ENCODE measurements at places on chromosomes 5 and 9.

DNA sequence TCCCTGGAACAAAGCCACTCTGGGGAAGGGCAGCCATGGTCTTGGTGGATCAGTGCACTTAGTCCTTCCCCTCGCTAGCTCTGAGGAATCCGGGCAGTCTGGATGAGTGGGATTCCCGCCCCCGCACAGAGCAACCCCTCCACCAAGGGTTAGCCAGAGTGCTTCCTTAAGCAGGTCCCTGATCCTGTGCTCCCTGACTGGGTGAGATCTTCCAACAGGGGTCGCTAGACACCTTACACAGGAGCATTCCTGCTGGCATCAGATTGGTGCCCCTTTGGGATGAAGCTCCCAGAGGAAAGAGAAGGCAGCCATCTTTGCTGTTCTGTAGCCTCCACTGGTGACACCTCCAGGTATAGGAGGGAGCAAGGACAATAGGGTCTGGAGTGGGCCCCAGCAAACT is 228.8 kb downstream of the AP3B1 start:
- no peak overlapping the region for H3K4me3 ChIP-seq
- H3K27ac ChIP-seq = no peak overlapping the region
- no peaks in the 10 kb centered on the region for H3K36me3 ChIP-seq
- H3K4me1 ChIP-seq = no peaks in the 10 kb centered on the region

- DNase-seq = no peak
- H3K36me3 ChIP-seq = peaks cover 19% of the 10 kb centered on the region
- no peak overlapping the region for H3K4me3 ChIP-seq
- no peaks in the 10 kb centered on the region for H3K27me3 ChIP-seq
Observed at GRCh38 chr9:37921168-37921510, 17.2 kb upstream of the SLC25A51 start.

DNA sequence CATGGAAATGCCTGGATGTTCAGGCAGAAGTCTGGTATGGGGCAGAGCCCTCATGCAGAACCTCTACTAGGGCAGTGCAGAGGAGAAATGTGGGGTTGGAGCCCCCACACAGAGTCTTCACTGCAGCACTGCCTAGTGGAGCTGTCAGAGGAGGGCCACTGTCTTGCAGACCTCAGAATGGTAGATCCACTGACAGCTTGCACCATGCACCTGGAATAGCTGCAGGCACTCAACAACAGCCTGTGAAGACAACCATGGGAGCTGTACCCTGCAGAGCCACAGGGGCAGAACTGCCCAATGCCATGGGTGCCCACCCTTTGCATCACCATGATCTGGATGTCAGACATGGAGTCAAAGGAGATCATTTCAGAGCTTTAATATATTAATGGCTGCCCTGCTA is 36.9 kb downstream of the TRIP13 start:
- H3K27ac ChIP-seq = no peak overlapping the region
- no peak for DNase-seq
- H3K4me3 ChIP-seq = no peak overlapping the region

- peaks cover 2% of the 10 kb centered on the region for H3K27me3 ChIP-seq
- no peak overlapping the region for H3K27ac ChIP-seq
- H3K4me1 ChIP-seq = peaks cover 32% of the 10 kb centered on the region
- no peak for DNase-seq
- no peak overlapping the region for H3K4me3 ChIP-seq
Observed at GRCh38 chr5:178464431-178465048, 125.7 kb downstream of the COL23A1 start.

DNA sequence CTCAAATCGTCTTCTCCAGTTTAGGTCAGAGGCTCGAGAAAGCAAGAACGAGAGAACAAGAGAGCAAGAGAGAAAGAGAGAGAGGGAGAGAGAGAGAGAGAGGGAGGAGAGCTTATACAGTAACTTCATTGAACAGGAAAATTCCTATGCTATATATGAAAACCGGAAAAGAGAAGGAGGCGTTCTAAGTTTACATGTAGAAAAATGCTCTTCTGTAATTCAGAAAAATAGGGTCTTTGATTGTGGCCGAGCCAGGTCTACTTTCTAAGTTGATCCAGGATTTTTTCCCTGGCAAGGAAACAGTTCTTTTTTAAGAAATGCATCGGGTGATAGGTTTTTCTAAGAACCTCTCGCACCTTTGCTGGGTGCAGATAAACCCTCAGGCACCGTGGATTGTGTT is 29.5 kb downstream of the COL15A1 start:
- peak overlapping the region; percentile 90 for H3K27ac ChIP-seq
- H3K27me3 ChIP-seq = no peaks in the 10 kb centered on the region
- H3K4me1 ChIP-seq = peaks cover 81% of the 10 kb centered on the region
- H3K36me3 ChIP-seq = peaks cover 6% of the 10 kb centered on the region
- no peak overlapping the region for H3K4me3 ChIP-seq

GRCh38 chr5:43140286-43140685 is 19.6 kb downstream of the ZNF131 start:
- no peaks in the 10 kb centered on the region for H3K27me3 ChIP-seq
- DNase-seq = no peak
- H3K4me3 ChIP-seq = no peak overlapping the region
- H3K27ac ChIP-seq = no peak overlapping the region
- peaks cover 33% of the 10 kb centered on the region for H3K36me3 ChIP-seq
- H3K4me1 ChIP-seq = no peaks in the 10 kb centered on the region

DNA sequence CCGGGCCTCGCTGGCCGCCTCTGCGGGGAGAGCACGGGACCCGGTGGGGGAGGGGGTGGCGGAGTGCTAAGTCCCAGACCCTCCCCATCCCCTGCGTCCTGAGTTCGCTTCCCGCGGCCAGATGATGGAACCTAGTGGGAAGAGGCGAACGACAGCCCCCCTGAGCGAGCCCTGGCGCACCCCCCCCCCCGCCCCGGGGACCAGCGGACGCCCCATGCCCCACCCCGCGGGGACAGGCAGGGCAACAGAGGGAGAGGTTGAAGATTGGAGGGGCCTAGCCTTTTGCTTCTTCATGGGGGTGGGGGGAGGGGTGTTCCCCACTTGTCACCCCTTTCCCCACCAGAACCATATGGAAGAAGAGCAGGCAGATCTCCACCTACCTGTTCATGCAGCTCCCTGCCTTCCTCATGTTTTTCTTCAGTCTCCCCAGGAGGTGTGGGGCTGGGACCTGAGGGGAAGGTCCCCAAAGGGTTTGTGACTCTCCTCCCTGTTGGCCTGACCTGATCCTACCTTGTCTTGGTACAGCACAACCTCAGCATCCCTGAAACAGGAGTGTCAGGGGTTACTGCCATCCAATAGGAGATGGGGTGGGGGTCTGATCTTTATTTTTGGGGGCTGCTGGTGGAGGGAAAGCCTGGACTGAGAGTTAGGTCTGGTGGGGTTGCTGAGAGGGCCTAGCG is 485 bp downstream of the FAM53C start:
- H3K36me3 ChIP-seq = peaks cover 15% of the 10 kb centered on the region
- H3K27ac ChIP-seq = peak overlapping the region; percentile 97
- H3K27me3 ChIP-seq = no peaks in the 10 kb centered on the region
- no peak for DNase-seq

DNA sequence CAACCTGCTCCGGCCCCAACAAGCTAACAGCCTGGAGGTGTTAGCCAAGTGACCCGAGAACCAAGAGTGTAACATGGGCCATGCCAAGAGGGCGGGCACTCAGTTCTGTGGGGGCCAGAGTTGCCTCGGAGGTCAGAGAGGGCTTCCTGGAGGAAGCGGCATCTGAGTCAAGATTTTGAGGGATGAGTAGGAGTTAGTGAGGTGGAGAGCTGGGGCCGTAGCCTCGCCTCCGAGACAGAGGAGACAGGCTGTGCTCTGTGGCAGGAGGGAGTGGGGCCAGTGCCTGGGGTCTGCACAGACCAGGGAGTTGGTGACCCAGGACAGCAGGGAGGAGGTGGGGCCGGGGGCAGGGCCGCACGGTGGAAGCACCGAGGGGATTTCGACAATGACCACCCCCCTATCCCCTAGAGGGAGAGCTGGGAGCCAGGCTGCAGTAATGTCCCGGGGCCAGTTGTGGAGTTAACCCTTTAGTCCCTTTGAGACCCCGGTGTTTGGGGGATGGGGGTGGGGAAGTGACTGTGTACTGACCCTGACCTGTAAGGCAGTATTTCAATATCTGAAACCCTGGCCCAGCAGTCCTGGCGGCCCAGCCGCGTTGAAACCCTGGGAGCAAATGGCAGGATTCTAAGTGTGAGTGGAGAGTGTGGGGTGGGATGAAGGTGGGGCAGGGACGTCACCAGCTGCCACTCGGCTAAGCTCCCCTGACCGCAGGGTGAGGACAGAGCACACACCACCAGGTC is 148.7 kb upstream of the COL5A1 start:
- H3K4me1 ChIP-seq = peaks cover 30% of the 10 kb centered on the region
- no peaks in the 10 kb centered on the region for H3K36me3 ChIP-seq
- peak overlapping the region; percentile 85 for H3K27ac ChIP-seq
- H3K4me3 ChIP-seq = no peak overlapping the region
- no peak for DNase-seq
- peaks cover 10% of the 10 kb centered on the region for H3K27me3 ChIP-seq

- H3K4me1 ChIP-seq = peaks cover 22% of the 10 kb centered on the region
- H3K4me3 ChIP-seq = no peak overlapping the region
- H3K27me3 ChIP-seq = no peaks in the 10 kb centered on the region
- no peak overlapping the region for H3K27ac ChIP-seq
- DNase-seq = no peak
Observed at GRCh38 chr9:109770101-109770500, 9.9 kb upstream of the PALM2AKAP2 start.

DNA sequence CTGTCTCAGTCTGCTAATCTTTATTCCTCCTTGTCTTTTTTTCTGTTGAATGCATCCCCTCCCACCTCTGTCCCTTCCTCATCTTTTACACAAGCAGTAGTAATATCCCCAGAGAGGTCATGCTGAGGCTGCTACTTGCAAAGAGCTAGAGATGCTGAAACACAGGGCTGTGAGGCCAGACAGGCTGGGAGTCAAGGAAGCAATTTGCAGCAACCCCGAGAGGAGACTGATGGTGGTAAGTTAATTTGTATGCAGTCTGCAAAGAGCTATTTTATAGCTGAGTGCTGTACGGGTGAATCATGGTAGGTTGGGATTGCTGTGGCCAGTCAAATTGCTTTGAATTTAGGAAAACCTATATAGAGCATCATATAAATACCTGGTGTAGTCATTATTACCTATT is 90.2 kb upstream of the SLC24A2 start:
- no peaks in the 10 kb centered on the region for H3K27me3 ChIP-seq
- no peak overlapping the region for H3K27ac ChIP-seq
- no peaks in the 10 kb centered on the region for H3K36me3 ChIP-seq
- DNase-seq = no peak

- H3K27ac ChIP-seq = no peak overlapping the region
- peaks cover 22% of the 10 kb centered on the region for H3K27me3 ChIP-seq
- no peak overlapping the region for H3K4me3 ChIP-seq
- no peaks in the 10 kb centered on the region for H3K36me3 ChIP-seq
Observed at GRCh38 chr5:43049236-43049635, 9.1 kb upstream of the ANXA2R start.

DNA sequence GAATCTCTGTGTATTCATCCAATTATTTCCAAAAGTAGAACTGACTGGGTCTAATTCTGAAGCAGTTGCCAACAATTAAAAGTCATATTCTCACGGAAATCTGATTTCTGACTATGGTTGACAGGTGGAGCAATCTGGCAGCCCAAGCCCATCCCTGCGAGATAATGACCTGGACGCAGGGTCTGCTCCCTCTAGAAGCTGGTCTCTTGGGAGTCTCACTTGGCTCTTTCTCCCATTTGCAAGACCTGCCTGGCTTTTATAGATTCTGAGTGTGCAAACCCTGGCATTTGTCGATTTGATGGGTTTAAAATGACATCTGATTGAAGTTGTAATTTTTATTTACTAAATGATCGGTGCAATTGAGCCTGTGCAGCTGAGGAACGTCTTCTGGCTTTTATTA is 49.4 kb upstream of the NEURL1B start:
- H3K36me3 ChIP-seq = no peaks in the 10 kb centered on the region
- H3K27me3 ChIP-seq = no peaks in the 10 kb centered on the region
- H3K4me1 ChIP-seq = peaks cover 29% of the 10 kb centered on the region
- H3K4me3 ChIP-seq = no peak overlapping the region
- DNase-seq = no peak

DNA sequence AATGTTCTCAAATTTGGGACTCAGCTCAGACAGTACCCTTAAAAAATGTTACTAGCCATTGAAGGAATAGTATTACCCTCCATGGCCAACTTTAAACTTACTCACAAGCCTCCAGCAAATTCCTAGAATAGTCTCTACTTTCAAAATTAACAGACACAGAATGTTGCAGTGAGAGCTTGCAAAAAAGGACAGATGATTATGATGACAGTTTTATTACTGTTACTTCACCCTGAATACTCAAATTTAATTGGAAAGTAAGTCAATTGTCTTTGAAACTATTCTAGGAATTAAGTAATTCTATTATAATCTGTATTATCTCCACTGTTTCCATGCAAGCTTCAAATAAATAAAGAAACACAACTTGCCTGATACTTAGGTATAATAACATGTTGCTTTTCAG is 288.3 kb downstream of the SLF1 start:
- H3K27ac ChIP-seq = no peak overlapping the region
- H3K4me1 ChIP-seq = no peaks in the 10 kb centered on the region
- H3K36me3 ChIP-seq = no peaks in the 10 kb centered on the region
- H3K4me3 ChIP-seq = no peak overlapping the region
- no peak for DNase-seq

GRCh38 chr9:6600006-6600405 is 45.5 kb downstream of the GLDC start:
- H3K36me3 ChIP-seq = no peaks in the 10 kb centered on the region
- H3K27me3 ChIP-seq = no peaks in the 10 kb centered on the region
- H3K27ac ChIP-seq = no peak overlapping the region
- no peak overlapping the region for H3K4me3 ChIP-seq
- DNase-seq = no peak

DNA sequence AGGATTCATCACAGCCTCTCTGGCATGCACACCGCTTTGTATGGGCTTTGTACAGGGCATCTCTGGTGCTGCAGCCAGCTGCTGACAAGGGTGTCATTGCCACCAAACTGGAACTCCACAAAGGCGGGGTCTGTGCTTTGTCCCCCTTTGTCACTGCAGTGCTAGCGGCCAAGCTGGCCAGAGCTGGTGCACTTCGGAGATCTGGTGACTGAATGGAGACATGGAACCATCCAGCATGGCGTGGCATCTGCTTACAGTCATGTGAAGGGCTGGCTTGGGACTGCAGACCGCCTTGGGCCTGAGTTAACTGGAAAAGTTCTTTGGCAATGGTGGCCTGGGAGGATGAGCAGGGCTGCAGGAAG is 18.7 kb upstream of the COL5A1 start:
- H3K27ac ChIP-seq = peak overlapping the region; percentile 76
- no peaks in the 10 kb centered on the region for H3K27me3 ChIP-seq
- no peaks in the 10 kb centered on the region for H3K36me3 ChIP-seq
- peaks cover 45% of the 10 kb centered on the region for H3K4me1 ChIP-seq

DNA sequence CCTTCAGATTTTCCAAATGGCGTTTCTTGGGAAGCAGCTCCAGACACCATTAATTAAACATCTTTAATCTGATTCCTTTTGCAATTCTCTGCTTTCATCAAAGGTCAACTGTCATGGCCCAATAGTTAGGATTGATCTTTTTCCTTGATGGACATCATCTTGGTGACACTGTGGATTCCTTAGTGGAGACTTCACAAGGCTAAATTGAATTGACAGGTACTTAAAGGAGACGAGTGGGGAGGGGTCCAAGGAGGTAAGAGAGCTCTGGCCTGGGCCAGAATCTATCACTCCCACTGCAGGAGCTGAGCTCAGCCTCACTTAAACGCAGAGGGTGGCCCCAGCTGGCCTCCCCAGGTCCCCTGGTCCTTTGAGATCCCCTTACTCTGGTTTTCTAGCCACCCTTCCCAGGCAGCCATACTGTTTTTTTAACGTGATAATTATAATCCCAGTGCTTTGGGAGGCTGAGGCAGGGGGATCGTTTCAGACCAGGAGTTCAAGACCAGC is 9.9 kb upstream of the HMCN2 start:
- H3K27me3 ChIP-seq = peaks cover 3% of the 10 kb centered on the region
- DNase-seq = no peak
- peaks cover under 1% of the 10 kb centered on the region for H3K4me1 ChIP-seq
- H3K27ac ChIP-seq = no peak overlapping the region
